ENCODE measurements at places on chromosomes 7 and 10.

GRCh38 chr7:111743244-111743847, 181.1 kb upstream of the IMMP2L start:
- no peak for DNase-seq

DNA sequence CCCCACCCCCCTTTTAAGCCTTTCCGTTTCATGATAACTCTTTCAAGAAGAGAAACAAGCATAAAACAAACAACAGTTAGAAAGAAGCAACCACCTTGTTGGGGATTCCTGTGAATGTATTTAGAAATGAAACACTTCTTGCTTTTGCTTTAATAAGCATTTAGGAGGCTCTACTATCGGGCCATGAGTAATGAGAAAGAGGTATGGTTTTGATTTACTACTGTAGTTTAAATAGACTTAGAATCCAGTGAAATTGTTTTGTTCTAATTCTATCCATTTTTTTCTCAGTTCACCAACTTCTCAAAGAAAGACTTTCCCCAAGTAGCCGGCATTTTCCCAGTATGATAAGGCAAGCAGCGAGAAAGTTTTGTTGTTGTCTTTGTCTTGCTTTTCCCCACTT, 168.7 kb upstream of the HABP2 start:
- peak; percentile 21 for DNase-seq

DNA sequence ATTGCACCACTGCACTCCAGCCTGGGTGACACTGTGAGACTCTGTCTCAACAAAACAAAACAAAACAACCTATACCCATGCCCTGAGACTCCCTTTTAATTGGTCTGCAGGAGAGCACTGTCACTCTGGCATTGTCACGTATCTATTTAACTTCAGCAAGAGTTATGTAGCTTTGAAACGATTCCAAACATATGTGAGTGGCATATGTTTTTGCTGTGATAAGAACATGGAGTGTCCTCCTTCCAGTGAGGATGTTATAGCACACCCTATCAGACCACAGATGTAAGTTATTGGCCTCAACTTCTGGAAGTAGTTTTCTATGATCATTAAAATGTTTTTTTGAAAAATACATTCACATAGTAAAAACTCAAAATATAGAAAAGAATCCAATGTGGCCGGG, 15.5 kb upstream of the DNAJC12 start:
- DNase-seq = no peak

- peak; percentile 81 for DNase-seq
These were observed 166.1 kb upstream of the TCERG1L start for GRCh38 chr10:131477457-131478121.

DNA sequence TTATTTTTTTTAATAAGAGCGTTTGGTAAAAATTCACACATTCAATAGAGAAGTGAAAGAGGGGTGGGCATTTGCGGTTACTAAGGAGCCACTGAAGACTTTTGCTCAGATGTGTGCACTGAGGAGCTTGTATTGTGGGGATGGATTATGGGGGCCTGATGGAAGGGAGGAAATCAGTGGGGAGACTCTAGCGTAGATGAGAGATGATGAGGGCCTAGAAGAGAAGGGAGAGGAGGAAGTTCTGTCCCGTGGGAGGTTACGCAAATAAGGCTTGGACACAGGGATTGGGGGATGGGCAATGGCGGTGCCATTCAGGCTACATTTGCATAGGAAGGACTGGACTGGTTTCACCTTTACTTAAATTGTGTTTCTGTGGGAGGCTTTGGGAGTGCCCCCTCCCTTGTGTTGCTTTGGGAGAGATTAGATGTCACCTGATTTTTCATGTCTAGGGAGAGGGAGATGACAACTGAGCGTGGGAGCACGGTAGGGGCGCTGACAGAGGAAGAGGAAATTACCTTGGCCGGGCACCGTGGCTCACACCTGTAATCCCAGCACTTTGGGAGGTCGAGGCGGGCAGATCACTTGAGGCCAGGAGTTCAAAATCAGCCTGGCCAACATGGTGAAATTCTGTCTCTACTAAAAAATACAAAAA, 2.2 kb upstream of the HIP1 start:
- no peak for DNase-seq

DNA sequence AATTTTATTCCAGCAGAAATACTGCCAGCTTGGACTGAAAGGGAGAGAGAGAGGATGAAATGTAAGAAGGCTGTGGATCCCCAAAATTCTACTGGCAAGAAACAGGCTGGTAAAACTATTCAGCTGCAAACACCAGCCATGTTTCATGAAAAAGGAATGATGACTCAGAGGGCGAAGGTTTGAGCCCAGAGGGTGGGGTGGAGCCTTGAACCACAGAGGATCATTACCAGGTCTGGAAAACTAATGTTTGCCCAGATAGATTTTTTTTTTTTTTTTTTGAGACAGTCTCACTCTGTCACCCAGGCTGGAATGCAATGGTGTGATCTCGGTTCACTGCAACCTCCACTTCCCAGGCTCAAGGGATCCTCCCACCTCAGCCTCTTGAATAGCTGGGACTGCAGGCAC, 41.7 kb upstream of the NRF1 start:
- no peak for DNase-seq

All from eye (tissue), 1 donor.